EH (cell line): ENCODE measurements at places on chromosomes 12 and 14.
A peak's percentile ranks its signal among the peaks of the same experiment; 100 is the strongest.

DNA sequence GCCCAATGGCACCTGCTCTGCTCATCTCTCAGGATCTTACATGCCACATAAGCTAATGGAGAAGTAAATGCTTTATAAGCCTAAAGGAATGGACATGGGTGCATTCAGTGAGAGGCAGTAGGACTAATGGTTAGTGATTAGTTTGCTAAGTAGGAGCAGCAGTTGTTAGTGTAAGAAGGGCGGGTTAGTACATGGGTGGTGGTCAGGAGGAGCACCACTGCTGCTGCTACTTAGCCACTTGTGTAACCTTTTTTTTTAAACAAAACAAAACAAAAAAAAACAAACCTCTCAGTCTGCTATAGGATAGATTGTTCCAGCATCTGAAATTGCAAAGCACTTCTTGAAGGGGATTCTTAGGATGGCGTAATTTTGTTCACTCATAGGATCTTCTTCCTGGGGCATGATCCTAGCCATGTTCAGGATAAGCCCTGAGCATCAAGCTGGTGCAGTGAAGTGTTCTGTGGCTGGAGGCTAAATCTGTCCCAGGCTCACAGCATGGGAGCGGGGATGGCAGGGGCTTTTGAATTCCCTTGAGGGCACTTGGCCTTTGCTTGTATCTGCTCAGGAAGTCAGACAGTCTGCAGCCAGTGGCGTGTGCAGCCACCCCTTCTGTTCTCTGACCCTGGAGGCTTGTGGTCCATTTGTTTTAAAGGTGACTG lies 63.6 kb downstream of the CHST11 start:
- DNase-seq: no peak

DNA sequence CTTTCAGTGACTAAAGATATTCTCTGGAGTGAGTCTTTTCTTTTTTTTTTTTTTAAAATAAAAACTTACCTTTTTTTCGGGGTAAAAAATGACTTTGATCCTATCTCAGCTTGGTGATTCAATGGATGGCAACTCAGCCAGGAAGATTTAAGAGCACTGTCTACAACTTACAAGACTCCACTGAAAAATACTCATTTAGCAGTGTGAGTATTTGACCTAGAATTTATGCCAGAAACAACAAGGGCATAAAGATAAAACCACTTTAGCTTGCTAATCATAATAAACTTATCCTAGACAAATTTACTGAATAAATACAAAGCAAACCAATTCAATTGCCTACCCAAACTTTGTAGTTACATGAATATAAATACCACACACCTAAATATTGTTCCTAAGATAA lies 446.6 kb downstream of the RPS29 start:
- no peak for DNase-seq

DNA sequence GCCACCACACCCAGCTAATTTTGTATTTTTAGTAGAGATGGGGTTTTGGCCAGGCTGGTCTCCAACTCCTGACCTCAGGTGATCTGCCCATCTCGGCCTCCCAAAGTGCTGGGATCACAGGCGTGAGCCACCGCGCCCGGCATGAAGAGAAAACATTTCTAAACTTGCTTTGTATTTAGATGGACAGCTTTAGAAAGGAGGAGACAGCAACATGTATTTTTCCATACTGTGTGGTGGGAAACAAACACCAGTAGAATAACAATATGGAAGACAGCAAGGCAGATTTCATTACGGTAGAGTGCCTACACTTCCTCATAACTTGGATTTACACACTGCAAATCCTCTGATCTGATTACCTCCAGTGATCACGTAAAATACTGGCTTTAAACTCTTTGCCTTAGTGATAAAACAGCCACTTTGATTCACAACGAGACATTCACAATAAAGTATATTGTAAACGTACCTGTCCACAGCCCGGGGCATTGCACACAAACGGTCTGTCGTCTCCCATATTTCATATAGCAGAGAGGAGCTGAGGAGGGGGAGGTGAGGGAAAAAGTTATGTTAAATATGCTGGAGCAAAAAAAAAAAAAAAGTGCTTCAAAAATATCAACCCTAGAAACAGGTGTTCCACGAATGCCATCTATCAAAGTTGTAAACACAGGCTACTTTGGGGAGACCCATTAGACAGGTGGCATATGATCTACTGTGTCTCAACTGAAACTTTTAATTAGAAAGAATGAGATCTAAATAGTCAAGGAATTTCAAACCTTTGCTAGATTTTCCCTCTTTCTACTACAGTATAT lies 25.5 kb downstream of the ATF7 start:
- no peak for DNase-seq

DNA sequence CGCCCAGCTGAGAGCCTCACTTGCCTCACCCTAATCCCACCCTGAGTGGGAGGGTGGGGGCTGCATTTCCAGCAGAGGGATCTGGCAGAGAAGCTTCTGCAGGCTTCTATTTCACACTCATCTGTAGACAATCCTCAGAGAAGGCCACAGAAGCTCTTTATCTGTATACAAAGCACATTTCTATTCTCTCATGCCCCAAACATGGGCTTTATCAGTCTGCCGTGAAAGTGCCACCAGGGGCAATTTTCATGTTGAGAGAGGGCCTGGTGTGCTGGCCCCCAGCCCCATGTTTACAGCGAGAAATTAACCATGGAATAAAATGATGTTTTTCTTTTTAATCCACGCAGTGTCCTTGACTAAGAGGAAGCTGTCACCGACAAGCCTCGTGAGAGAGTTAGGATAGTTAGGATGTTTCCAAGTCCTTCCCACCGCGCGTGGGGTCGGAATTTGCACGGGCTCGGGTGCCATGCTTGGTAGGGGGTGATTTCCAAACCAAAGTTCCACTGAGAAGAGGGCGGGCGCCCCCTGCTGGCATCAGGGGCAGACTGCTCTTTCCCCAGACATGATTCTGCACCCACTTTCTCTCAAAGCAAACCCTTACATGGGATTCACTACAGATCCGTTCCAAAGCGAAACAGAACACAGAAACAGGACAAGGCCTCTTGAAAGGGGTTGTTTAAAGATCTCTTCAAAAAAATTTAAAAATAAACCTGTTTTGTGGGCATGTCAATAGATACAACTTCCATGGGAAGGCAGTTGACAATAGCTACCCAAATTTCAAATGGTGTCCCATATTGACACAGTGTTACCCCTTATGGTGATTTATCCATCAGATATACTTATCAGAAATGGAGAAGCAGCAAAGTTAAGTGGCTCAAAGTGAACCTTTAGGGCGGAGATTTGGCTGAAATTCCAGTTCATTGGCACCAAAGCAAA lies 19.4 kb downstream of the BDKRB1 start:
- peak; percentile 82 for DNase-seq

GRCh38 chr12:105699209-105699608 lies 368.7 kb downstream of the C12orf75 start:
- DNase-seq: no peak

- no peak for DNase-seq
Observed at GRCh38 chr14:24270537-24271133, 762 bp downstream of the RABGGTA start.

DNA sequence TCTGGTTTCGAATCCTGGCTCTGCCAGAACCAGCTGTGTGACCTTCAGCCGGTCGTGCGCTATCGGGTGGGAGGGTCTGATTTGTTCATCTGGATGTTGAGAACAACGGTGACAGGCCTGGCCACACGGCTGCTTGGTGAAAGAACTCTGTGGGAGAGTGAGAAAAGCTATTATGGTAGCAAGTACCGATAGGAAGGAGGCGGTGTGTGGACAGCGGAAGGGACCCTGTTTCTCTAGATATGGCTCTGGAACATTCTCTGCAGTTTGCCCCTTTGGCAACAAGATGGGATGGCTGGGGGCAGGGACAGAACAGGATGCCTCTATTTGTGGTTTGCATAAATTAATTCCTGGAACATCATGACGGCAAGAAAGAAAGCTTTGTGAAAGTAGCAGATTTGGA lies 347.3 kb downstream of the AACS start:
- DNase-seq: no peak

GRCh38 chr14:67199016-67199415 lies 9.8 kb downstream of the GARIN2 start:
- DNase-seq: peak; percentile 60
